ENCODE measurements at places on chromosomes 1 and 21.

GRCh38 chr1:234550341-234551031, 59.5 kb downstream of the IRF2BP2 start:
- DNase-seq, result no peak

DNA sequence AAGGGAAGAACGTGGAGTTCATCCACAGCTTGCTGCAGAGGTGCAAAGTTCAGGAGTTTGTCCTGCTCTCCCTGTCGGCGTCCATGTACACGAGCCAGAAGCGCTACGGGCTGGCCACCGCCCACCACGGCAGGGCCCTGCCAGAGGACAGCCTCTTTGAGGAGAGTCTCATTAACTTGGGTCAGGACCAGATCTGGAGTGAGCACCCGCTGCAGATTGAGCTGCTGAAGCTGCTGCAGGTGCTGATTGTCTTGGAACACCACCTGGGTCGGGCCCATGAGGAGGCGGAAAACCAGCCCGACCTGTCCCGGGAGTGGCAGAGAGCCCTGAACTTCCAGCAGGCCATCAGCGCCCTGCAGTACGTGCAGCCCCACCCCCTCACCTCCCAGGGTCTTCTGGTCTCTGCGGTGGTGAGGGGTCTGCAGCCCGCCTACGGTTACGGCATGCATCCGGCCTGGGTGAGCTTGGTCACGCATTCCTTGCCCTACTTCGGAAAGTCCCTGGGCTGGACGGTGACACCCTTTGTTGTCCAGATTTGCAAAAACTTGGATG, 73.8 kb upstream of the MORC3 start:
- DNase-seq, result no peak

DNA sequence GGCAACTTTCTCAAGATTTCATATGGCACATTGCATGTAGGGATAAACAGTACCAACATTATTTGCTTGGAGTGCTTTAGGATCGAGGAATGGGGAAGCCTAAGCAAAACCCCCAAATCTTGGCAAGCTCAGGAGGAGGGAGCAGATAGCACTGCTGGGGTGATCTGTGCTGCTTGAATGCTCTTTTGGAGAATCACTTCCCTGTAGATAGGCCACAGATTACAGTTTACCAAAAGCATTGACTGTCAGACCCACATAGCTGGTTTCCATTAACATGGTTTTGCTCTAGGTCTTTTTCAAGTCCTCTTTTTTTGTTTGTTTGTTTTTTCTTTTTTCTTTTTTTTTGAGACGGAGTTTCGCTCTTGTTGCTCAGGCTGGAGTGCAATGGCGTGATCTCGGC, 36.8 kb downstream of the OR13G1 start:
- DNase-seq, result no peak

GRCh38 chr21:42357307-42357706, 6.5 kb upstream of the TFF2 start:
- no peak for DNase-seq

All from HepG2 (cell line).